ENCODE measurements at places on chromosomes 12 and 14. TPM values are rescaled to one million over a fixed set of nuclear protein-coding genes. Genes with fewer than 3 reads are reported as not detected.

The TGFB3 gene
- not detected for total RNA-seq

The BEGAIN gene
- total RNA-seq = not detected

The POTEM gene
- total RNA-seq = not detected

The MBIP gene
- total RNA-seq = 16.7 TPM

The MAP1LC3B2 gene
- not detected for total RNA-seq

The FZD10 gene
- not detected for total RNA-seq

The TMEM260 gene
- 7.0 TPM for total RNA-seq

The GLS2 gene
- not detected for total RNA-seq

The FAM90A1 gene
- not detected for total RNA-seq

The P2RX7 gene
- total RNA-seq = 3.1 TPM
